T follicular helper cell (primary cell): ENCODE measurements at places on chromosomes 1 and 21.

DNA sequence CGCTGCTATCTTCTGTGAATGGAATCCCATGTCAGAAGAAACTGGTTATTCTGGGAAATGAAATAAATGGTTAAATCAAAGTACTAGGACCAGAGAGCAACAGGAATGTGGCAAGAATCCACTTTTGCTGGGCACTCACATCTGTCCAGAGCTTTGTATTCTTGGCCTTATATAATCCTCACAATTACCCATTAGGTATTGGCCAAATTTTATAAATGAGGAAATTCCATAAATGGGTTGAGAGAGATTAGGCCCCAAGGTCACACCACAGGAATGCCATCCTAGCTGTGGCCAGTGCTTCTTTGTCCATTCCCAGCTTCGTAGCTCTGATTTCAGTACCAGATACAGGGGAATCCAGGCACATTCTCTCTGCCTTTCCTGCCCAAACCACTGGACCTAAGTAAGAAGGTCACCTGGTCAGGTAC lies 76.1 kb upstream of the HOOK1 start:
- no peak for DNase-seq

GRCh38 chr1:8523666-8524206 lies 205.8 kb downstream of the SLC45A1 start:
- peak; percentile 6 for DNase-seq

GRCh38 chr1:210207597-210208450 lies 24.8 kb upstream of the SERTAD4 start:
- no peak for DNase-seq

DNA sequence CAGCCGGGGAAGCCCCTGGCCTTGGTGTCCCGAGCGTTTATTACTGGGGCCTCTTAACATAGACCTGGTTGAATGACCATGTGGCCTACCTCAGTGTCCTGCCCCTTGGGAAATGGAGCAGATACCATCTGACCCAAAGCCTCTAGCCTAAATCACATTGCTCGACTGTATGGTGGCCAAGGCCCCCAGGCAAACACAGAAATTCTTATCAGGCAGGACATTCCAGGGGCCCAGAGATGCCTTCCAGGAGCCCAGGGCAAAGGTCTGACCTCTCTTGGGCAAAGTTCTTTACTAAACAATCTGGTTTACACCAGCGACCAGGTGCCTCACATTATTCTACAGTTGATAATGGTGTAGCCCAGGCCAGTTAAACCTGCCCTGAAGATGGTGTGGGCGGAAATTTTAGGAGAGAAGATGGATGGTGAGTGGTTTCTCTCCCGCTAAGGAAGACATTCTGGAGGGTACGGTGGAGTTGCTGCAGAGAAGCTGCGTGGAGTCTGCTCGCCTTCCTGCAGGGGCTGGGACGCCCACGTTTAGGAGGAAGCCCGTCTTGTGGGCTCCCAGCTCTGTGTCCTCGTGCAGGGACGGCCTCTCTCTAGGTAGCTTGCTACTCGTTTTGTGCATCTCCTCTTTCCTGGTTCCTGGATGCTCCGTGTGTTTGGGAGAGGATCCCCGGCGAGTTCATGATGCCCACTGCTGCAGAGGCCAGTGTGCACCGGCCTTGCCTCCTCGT lies 21.2 kb downstream of the AJAP1 start:
- DNase-seq = no peak
